ENCODE measurements at places on chromosomes 2 and 18.

DNA sequence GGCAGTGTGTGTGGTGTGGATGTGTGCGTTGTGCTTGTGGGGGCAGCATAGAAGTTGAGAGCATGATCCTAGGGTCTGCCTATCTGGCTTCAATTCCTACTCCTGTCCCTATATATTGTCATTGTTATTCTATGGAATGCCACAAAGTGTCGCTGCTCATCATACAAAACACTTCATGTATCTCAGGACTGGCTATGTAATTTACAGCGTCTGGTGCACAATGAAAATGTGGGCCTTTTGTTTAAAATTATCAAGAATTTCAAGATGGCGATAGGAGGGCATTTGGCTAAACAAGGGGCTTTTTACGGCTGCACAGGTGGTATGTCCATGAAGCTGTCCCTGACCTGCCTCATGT is 3.4 kb downstream of the SERPINB2 start:
- no peak for DNase-seq

DNA sequence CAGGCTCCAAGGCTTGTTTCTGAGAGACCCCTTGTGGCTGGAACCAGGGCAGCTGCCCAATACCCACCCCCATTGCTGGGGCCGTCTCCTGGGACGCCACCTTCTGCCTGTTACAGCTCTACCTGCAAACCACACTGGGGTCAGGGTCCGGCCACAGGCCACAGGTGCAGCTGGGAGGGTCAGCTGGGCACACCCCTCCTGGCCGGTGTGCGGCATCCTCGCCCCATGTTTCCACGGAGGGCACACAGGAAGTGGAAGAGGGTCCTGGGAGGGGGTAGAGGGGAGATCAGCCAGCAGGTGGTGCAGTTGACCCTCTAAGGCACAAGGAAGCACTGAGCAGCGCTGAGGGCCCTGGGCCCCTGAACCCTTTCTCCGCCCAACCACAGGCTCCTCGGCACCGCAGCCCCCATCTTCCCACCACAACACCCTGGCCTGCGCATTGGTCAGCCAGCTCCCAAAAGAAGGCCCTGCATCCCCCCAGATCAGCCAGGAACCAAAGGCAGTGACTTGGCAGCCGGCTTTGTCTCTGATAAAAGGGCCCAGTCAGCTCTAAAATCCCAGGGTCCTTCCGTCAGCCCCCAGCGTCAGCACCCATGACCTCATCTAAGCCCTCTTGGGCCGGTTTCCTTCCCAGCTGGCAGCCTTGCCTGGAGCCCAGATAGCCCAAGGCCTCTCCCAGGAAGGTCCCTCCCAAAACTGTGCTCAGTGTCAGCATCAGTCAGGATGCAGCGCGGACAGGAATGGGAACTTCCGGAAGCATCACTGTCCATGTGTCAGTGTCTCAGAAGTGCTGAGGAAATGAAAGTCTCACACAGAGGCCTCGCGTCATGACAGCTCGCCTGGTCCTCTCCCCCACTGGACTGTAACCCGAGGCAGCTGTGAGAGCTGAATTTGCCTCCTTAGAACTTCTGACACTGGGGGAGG is 1.7 kb downstream of the ERFE start:
- DNase-seq = no peak

GRCh38 chr18:25349926-25350487 is 2.0 kb downstream of the ZNF521 start:
- no peak for DNase-seq

- no peak for DNase-seq
These were observed 222.0 kb upstream of the FN1 start for GRCh38 chr2:215657844-215658243.

GRCh38 chr2:130393318-130393910 is 37.6 kb downstream of the PTPN18 start:
- no peak for DNase-seq

- DNase-seq = no peak
These were observed 42.1 kb downstream of the DDX18 start for GRCh38 chr2:117856415-117857210.

DNA sequence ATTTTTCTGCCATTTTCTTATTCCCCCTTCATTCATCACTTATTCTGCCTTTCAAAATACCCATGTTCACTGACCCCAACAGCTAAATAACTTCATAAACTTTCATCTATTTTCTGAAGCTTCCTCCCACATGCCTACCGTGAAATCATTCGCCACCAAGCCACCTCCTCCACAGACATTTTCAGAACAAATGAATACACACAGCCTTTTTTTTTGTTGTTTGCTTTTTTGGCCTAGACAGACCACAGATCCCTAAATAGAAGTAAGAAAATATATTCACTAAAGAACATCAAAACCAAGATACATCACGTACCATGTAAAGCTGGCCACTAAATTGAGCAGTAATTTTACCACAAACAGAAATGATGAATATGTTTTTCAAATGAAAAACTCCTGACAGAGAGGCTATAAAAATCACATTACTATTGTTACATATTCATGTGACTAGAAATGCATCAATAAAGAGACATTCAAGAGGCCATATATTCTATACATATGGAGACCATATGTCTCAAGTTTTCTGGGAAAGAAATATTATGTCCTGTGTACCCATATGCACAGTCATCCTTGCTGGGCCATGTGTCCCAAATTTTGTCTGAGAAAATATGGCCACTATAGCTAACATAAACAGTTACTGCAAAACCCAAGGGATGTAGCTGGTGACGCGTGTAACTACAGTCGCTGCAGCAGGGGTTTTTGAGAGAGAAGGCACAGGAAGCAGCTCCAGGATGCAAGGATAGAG is 200.3 kb downstream of the FBXO15 start:
- no peak for DNase-seq

DNA sequence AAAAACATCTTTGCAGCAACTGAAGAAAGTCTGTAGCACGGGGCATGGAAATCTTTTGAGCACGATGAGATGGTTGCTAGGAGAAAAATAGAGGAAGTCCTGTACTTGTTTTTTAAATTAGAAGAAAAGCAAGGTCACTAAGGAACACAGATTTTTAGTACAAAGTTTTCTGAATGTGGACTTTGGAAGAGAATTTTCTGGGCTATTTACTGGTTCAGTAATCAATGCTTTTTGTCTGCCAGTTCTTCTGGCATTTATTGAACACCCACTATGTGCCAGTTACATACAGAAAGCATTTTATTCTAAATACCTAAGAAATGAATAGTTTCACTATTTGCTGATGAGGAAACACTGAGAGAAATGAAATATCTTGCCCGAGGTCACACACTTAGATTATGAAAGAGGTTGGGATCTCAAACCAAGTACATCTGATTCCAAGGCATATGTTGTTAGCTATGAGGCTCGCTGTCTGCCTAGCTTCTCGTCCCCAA is 15.6 kb upstream of the MAP3K20 start:
- DNase-seq = no peak

DNA sequence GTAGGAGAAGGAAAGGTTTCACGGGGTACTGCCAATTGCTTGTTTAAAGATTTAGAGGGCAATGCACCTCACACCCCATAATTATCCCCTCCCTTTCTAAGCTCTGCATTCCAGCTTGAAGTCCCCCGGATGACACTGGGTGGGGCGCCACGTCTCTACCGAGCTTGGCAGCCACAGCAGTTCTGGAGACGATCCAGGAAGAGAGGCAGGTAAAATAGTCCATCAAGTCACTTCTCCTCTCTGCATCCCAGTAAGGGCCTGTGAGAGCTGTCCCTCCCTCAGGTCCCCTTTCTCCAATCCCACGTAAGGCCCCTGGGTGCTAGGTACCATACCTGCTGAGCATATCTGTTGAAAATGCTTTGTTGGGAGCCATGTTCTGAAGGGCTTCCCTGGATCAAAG is 65.7 kb downstream of the CAPN13 start:
- peak; percentile 19 for DNase-seq

DNA sequence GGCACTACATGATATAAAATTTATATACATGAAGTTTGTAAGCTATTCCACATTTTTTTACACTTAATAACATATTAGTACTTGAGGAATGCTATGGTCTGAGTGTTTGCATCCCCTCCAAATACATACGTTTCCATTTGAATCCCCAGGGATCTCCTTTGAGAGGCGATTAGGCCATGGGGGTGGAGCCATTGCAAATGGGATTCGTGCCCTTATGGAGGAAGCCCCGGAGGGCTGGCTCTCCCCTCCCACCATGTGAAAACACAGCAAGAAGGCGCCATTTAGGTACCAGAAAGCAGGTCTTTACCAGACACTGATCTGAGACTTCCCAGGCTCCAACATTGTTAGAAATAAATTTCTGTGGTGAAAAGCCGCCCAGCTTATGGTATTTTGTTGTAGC is 20.8 kb upstream of the MBP start:
- no peak for DNase-seq

- DNase-seq = peak; percentile 61
These were observed 30.4 kb downstream of the TOGARAM2 start for GRCh38 chr2:29011418-29012060.
